Ovary (tissue), 10 donors: ENCODE measurements at places on chromosomes 11 and 22. TPM values are rescaled to one million over a fixed set of nuclear protein-coding genes. Genes with fewer than 3 reads are reported as not detected.

DNA sequence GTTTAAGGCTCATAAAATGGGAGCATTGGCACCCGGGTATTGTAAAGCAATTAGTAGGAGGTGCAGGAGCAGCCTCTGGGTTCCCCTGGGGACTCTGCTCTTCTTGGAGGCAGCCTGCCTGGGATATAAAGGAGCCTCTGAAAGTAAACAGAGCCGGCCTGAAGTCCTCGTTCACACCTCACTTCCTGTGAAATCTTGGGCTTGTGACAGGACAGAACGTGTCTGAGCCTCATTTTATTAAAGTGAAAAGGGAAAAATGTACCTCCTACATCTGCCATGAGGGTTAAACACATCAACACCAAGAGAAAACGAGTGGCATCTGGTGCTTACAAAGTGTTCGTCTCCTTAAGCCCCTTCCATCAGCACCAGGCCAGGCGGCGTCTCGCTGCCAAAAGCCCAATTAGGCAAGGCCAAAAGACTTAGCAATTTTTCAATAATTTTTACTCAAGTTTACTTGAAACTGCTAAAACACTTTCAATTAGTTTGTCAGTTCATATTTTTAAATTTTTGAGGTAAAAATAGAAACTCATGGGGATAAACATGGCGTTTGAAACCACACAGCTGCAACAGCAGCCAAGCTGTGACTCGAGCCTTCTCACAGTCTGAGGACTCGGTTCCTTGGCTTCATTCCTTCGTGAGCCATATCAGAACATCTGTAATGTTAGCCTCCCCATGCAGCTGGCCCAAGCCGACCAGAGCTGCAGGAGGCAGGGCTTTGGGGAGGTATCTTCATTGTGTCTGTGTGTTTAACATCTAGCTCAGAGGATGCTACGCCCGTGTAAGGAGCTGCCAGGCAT, 33.6 kb downstream of the MAP6 start:
- DNase-seq, result peak; percentile 40

CALCB gene
- total RNA-seq, result 0.08 TPM

DNA sequence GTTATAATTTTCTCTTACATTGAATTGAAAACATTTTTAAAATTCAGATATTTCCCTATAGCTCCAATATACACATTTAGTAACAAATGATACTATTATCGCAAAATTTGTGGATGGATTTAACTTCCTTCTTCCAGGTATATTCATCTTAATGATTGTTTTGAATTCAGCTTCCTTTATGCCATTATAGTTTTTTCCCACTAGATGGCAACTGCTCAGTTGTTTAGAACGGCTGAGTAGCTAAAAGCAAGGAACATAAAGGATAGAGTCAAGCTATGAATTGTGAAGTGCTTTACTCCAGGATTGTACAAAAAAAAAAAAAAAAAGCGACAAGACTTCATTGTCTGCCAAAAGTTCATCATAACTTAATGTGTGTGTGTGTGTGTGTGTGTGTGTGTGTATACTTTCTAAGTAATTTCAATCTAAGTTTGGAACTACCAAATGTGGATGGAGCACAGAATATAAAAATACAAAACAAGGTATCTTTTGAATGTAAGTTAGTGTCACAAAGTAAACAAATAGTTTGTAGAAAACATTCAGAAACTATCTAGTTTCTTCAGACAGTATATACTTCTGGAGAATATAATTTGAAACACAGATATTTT, 846.4 kb downstream of the DLG2 start:
- no peak for DNase-seq

PACSIN2 gene
- total RNA-seq, result 48.0 TPM

DNA sequence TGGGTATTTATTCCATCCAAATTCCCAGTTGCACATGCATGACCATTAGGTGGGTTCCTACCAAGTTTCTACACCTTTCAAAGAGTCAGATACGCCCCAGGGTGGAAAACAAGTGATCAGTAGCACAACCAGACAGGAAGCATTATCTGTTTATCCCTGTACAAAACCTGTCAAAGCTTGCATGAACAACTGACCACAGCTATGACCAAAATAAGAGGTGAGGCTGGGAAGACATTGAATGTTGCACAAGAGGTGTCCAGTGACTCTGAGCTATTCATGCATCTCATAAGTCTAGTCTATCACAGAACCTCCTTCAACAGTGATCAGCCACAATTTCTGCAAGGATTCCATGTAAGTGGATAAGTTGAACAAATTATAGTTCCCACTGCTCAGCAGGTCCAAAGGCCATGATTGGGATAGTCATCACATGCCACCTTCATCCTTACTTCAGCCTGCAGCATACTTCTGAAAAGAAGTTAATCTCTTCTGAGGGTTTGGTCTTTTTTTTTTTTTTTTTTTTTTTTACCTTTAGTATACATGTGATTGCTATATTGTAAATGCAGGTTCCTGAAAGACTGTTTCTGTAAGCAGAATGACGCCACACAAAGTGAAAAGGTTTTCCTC, 28.0 kb upstream of the TMEM45B start:
- DNase-seq, result no peak

FKBP2 gene
- total RNA-seq, result 49.4 TPM

- DNase-seq, result no peak
Measured at GRCh38 chr11:9739123-9739900, 75.4 kb downstream of the SWAP70 start.

RASGRP2 gene
- total RNA-seq, result 3.3 TPM

DNA sequence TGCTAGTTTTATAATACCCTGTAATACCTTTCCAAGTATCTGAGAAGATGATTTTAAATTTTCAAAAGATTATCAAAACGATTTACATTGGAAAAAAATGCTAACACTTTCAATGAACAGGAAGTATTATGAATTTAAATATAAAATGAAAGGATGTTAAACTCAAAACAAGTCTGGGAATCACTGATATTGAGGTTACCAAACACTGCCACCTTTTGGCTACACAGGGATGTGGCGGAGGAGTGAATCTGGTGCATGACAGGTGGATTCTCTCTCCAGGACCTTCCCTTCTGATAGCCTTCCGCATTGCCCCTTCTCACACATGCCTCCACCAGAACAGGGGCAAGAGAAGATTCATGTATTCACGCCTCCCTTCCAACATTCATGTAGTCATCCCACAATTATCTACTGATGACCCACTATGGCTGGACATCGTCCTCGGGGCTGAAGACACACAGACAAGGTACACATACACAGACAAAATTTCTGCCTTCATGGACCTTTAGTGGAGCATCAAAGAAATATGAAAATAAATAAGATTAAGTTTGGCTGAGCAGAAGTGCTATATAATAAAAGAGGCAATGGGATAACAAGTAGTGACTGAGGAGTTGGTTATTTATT, 34.7 kb downstream of the ATG16L2 start:
- DNase-seq, result no peak

JOSD1 gene
- total RNA-seq, result 48.7 TPM

DNA sequence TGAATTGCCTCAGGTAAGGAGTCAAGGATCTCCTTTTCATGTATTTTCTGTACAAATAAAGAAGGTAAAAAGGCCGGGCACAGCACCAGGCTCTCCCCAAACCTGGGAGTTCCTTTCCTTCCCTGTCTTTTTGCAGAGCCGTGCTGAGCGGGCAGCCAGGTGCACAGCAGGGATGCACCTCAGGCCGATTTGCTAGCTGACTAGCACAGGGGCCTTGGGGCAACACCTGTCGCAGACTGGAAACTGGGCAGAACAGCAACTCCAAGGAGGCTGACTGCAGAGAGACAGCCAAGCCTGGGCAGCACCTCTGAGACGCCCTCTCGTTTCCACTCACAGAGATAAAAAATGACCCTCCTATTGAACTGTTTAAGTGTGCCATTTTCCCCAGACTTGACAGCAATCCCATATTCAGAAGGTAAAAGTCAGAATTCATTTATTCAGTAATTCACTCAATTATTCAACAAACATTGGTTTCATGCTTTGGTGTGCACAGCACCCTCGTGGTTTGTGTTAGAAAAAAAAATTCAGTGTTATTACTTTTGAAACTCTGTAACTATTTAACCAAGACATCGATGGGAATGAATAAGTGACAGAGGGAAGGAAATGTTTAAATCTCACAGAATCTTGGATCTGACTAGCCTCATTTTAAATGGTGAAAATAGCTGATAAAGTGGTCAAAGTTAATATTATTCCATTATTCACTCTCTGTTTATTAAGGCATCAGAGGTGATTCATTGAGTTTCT, 120.9 kb downstream of the GALNT18 start:
- no peak for DNase-seq

MS4A5 gene
- total RNA-seq, result not detected

DNA sequence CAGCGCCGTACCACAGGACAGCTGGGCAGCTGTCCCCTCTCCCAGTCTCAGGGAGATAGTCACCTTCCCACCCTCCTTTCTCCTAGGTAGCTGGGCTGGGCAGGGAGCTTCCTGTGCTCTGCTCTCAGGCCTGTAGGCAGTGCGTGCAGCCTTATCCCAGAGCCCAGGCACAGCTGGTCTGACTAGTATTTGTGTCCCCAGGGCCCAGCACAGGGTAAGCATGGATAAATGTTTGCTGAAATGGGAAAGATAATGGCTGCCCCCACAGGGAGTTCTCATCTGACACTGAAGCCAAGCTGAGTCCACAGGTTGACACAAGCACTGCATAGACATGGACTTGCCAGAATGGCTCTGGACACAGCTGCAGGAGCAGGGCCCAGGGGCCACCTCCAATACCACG, 9.8 kb downstream of the SLC15A3 start:
- DNase-seq, result no peak

DNA sequence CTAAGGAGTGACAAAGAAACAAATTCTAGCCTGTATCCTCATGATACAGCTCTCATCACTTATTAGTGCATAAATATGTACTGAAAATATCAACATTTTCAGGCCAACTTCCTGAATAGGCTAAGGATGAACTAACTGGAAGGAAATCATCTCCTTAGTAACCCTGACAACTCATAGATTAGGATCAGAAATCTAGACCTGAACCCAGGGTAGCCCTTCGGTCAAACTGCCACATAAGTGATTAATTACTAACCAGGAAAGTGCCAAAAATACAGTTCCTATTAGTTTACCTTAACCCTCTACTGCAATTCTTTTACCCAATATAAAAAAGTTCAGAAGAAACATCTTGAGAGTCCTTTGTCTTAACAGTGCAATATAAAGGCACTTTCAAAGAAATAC, 40.0 kb downstream of the AMBRA1 start:
- DNase-seq, result no peak

GRCh38 chr22:23536821-23537345, 43.2 kb downstream of the IGLL1 start:
- no peak for DNase-seq

DNA sequence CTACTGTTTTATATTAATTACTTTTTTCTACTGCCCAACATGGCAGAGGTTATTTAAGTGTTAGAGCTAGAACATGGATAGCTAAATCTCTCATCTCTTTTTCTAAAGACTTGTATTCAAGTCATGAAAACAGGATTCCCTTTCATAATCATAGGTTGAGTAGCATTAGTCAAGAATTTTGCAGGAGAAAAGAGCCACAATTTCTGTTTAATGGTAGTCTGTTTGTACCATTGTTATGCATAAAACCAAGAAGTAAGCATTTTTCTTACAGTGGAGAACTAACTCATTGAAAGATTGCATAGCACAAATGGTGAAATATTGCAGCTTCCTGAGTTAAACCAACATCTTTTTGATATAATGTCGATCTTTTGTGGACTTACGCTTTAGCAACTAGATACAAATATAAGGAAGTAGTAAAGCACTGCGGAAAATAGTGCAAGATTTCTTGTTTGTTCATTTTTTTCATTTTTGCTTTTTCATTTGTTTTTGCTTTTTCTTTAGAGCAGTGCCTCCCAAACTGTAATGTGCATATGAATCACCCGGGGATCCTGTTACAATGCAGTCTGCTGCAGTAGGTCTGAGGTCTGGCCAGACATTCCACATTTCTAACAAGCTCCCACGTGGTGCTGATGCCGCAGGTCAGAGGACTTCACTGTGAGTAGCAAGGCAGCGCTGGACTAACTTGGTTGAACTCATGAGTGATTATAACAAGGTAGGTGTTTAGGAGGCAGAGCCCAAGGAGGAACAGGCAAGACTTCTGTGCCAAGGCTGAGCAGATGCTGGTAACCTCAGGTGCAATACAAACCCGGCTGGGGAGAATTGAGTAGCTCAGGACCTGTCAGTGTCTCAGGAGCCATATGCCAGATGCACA, 4.6 kb downstream of the ETS1 start:
- DNase-seq, result no peak
